Osteocyte (in vitro differentiated cells): ENCODE measurements at places on chromosomes 6 and 20.

- H3K4me1 ChIP-seq, result peaks cover 5% of the 10 kb centered on the region
- no peak overlapping the region for H3K4me3 ChIP-seq
- H3K36me3 ChIP-seq, result no peaks in the 10 kb centered on the region
- no peak for DNase-seq
- H3K27me3 ChIP-seq, result peaks cover 25% of the 10 kb centered on the region
- H3K27ac ChIP-seq, result no peak overlapping the region
Measured at GRCh38 chr6:45872827-45873365, 142.8 kb downstream of the CLIC5 start.

- no peaks in the 10 kb centered on the region for H3K27me3 ChIP-seq
- DNase-seq, result no peak
- H3K36me3 ChIP-seq, result peaks cover 5% of the 10 kb centered on the region
- H3K27ac ChIP-seq, result no peak overlapping the region
Measured at GRCh38 chr6:144171406-144171805, 21.1 kb downstream of the STX11 start.

DNA sequence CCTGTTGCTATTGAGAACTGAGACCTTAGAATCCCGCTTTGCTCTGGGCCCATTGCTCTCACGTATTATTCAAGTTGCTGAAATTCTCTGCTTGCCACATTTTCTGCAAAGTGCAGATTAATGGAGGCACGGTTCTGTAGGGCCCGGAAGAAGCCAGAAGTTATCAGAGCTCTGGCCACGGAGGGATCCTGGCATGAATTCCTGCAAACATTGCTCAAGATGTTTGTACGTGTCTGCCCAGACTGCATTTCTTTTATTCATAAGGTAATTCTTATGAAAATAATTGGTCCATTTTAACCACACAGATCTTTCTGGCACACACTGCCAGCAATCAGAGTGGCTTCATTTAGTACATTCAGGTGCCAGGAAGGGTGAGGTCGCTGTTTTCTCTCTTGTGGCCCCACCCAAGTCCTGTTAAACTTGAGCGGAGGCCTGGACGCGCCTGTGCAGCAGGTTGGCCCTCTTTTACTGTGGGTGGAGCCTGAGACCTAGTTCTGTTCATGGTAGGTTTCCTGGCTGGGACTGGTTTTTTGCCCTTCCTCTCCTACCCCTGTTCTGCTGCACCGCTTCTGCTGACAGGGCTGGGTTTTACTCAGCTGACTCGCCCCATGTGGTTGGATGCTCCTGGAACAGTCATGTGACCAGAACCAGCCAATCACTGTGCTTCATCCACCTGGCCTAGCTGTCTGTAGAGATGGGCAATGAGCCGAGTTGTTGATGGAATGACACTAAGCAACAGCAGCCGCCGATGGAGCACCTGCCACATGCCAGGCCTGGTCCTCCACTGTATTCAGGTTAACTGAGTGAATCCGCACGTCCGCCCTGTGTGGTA is 230.2 kb downstream of the CDH4 start:
- DNase-seq, result no peak
- H3K36me3 ChIP-seq, result no peaks in the 10 kb centered on the region
- H3K4me3 ChIP-seq, result no peak overlapping the region
- no peaks in the 10 kb centered on the region for H3K4me1 ChIP-seq
- peaks cover 3% of the 10 kb centered on the region for H3K27me3 ChIP-seq

- H3K27ac ChIP-seq, result no peak within 1 kb of the TSS
- peak within 1 kb of the TSS; percentile 42 for H3K4me3 ChIP-seq
- DNase-seq, result no peak
- no peaks in the 10 kb centered on the region for H3K36me3 ChIP-seq
- H3K4me1 ChIP-seq, result peaks cover 30% of the 10 kb centered on the region
Measured at GRCh38 chr6:133888929-133889556, at the start of gene TCF21. TCF21 (plus strand) TSS chr6:133889113; CDS start chr6:133889398, 285 bp downstream.

GRCh38 chr6:56555438-56555872 is 87.2 kb downstream of the DST start:
- DNase-seq, result no peak
- no peak overlapping the region for H3K27ac ChIP-seq
- peaks cover 46% of the 10 kb centered on the region for H3K36me3 ChIP-seq
- H3K4me1 ChIP-seq, result peaks cover 25% of the 10 kb centered on the region
- H3K4me3 ChIP-seq, result no peak overlapping the region

DNA sequence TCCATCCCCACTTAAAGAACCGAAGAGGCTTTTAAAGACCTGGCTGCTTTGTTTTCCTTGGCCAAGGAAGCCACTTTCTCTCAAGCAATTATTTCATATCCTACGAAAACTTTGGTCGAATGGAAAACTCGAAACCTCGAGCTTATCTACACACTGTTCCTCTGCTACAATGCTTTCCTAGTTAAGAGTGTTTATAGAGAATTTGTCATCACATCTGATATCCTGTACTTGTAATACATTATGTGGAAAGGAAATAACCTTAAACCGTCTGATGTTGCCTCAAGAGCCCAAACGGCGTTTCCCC is 28.1 kb downstream of the TFAP2B start:
- peaks cover 20% of the 10 kb centered on the region for H3K36me3 ChIP-seq
- no peak overlapping the region for H3K27ac ChIP-seq
- peaks cover 3% of the 10 kb centered on the region for H3K27me3 ChIP-seq
- H3K4me1 ChIP-seq, result peaks cover 28% of the 10 kb centered on the region
- DNase-seq, result no peak
- H3K4me3 ChIP-seq, result no peak overlapping the region

GRCh38 chr6:134343066-134343465 is 25.2 kb upstream of the SGK1 start:
- H3K4me1 ChIP-seq, result peaks cover 21% of the 10 kb centered on the region
- no peak overlapping the region for H3K4me3 ChIP-seq
- H3K27ac ChIP-seq, result no peak overlapping the region
- no peaks in the 10 kb centered on the region for H3K27me3 ChIP-seq
